Astrocyte (in vitro differentiated cells and primary cell): ENCODE measurements at places on chromosomes 5 and 9.

DNA sequence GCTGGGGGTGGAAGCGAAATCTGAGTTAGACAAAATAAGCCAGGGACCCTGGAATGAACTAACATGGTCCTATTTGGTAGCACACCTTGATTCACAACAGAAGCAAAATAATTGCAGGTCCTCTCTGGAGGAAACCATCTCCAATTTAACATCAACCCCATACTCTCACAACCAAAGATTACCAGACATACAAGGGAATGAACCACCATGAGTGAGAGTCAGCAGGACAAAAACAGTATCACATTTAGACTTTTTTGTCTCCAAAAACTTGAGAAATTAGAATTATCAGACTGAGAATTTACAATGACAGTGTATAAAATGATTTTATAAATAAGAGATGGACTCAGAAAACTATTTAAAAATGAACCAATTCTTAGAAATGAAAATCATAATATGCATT, 21.1 kb downstream of the PPP1R2B start:
- DNase-seq, result no peak

DNA sequence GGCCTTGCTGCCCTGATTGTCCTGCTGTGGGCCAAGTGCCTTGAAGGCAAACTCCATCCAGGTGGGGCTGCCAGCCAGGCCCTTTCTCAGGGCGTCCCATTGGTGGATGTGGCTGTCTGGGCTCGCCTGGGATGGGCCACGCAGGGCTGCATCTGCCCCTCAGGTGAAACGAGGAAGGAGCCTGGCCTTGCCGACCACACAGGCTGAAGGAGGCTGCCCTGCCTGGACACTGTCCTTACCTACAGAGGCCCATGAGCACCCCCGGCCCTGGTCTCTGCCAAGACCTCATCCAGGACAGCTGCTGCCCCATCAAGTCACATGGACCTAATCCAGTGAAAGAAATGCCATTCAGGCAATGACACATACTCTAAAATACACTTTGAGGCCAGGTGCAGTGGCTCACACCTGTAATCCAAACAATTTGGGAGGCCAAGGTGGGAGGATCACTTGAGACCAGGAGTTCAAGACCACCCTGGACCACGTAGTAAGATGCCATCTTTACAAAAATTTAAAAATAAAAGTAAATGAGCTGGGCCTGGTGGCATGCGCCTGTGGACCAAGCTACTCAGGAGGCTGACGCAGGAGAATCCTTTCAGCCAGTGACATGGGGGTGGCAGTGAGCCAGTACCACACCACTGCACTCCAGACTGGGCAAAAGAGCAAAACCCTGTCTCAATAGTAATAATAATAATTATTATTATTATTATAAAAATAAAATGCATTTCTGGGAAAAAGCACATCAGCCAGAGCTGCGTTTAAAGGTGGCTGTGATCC, 33.9 kb downstream of the PNPLA7 start:
- DNase-seq, result no peak

DNA sequence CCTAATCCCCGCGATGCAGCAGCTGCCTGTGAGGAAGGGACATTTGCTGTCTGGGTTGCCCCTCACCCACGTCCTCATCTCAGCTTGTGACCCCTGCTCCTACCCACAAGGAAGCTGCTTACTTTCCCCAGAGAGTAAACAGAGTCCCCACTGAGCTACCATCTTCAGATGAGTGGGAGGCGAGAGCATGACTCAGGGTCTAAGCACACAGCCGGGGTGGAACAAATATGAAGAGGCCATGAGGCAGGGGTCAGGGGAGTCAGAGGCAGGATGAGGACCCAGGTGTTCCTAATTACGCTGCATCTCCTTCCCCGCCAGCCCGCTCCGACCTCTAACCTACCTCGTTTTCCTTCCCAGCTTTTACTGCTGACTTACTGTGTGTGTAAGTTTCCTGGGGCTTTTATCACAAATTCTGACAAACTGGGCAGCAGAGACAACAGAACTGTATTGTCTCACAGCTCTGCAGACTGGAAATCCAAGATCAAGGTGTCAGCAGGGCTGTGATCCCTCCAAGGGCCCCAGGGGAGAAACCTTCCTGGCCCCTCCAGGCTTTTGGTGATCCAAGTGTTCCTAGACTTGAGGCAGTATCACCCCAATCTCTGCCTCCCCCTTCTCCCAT, 94.0 kb upstream of the DNAH5 start:
- peak; percentile 89 for DNase-seq

DNA sequence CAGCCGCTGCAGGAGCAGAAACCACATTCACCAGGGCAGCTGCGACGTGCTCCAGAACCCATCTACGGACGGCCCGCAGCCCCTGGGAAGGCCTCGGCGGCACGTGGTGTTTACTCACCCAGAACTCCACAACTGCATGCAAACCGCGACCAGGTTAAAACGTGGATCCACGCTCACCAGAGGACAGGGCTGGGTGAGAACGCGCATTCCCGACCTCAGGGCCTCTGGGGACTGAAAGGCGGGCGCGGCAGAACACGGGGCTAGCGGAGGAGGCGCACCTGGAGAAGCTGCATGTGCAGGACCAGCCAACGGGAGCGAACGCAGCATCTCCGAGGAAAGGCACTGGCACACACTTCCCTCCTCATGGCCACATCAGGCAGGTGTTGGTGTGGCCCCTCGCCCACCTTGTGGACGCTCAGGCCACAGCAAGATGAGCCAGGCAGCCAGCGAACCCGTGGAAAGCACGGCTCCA, 24.0 kb upstream of the CAMSAP1 start:
- DNase-seq, result no peak

GRCh38 chr5:102956599-102956998, 163.3 kb downstream of the GIN1 start:
- no peak for DNase-seq

GRCh38 chr5:106521701-106522100, 1149.0 kb downstream of the EFNA5 start:
- DNase-seq, result peak; percentile 71

DNA sequence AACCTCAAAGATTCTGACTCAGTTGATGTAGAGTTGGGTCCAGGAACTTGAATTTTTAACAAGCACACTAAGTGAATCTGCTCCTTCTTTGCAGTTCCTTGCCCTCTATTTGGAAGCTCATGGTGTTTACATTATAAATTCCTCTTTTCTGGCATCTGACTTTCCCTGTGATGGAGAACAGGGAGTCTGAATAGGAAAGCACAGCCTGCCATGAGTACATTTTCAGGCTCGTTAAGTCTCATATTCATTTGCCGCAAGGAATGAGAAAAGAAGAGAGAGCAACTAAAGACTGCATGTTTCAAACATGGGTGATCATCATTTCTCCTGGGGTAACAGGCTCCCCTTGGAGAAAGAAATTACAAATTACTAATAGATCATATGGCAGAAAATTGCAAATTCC, 468.1 kb upstream of the DMAC1 start:
- no peak for DNase-seq

DNA sequence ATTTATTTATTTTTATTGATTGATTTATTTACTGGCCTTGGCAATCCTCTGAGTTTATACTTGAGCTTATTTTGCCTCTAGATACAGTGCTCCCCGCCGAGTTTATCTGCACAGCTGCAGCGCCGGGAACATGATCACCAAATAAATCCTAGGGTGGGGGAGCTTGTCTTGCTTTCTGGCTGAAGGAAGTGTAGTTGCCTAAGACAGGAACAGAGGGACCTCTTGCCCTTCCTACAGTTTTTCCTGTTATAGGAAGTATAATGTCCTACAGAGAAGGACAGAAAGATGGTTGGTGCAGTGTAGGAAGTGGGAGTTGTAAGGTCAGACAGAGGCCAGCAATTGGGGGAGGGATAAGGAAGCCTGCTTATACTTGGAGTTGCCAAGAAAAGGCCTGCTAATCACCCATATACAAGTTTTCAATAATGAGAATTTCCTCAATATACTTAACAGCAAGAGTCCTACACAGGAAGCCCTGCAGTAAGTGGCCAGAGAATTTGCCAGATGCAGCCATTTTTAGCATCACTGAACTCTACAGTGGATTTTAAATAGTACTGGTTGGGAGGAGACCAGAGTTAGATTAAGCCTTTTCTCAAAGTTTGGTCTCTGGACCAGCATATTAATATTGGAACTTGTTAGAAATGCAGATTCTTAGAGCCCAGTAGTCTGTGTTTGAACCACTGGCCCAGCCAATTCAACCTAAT, 7.7 kb downstream of the AOPEP start:
- no peak for DNase-seq

DNA sequence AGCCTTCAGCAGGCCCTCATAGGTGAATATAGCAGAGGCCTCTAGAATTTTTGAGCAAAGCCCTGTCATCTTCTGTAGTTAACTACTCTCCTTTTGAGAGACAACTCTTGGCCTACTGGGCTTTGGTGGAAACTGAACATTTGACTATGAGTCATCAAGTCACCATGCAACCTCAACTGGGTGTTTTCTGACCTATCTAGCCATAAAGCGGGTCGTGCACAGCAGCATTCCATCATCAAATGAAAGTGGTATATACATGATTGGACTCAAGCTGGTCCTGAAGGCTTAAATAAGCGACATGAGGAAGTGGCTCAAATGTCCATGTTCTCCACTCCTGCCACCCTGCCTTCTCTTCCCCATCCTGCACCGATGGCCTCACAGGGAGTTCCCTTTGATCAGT, 1115.5 kb downstream of the TAF11L14 start:
- DNase-seq, result no peak

GRCh38 chr5:133398646-133399101, 213.7 kb downstream of the FSTL4 start:
- no peak for DNase-seq

- no peak for DNase-seq
Measured at GRCh38 chr9:105672711-105673234, 10.5 kb downstream of the TAL2 start.

DNA sequence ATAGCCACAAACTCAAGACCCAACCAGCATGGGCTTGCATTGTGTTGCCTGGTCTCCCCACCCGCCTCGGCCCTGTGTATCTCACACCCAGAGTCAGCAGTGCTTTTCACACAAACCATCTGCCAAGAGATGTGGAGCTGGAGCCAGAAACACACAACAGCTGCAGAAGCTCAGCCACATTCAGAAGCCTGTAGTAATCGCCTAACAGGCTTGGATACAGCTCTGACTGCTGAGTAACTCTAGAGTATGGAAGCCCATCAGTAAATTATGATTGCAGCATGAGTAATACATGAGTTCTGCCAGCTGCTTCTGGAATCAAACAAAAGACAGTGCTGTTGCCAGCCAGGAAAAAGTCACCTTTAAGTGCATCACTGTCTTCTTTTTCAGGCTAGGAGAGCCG, 16.0 kb downstream of the TEK start:
- DNase-seq, result peak; percentile 99

- no peak for DNase-seq
Measured at GRCh38 chr9:97593960-97594359, 39.2 kb downstream of the TSTD2 start.

DNA sequence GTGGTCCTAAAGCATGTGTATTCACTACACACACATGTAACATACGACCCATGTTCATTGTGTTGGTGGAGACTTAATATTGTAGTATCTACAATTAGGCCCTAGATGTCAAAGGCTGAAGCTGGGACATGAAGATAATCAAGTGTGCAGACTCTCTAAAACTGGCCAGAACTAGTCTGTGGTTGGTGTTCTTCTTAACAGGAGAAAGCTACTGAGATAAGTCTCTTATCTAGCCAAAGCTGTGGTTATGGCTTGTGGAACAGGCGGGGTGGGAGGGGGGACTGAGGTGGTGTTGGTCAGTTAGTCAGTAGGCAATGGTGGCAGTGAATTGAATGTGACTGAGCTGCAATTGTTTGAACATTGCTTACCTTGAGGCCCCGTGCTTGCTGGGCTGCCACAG, 112.7 kb upstream of the SLC24A2 start:
- no peak for DNase-seq

GRCh38 chr5:159420940-159421339, 90.7 kb upstream of the IL12B start:
- DNase-seq, result no peak

- no peak for DNase-seq
Measured at GRCh38 chr5:150121448-150122157, 34.0 kb downstream of the PDGFRB start.

GRCh38 chr9:110257097-110257841, 962 bp upstream of the TXN start:
- DNase-seq, result peak; percentile 16

- DNase-seq, result no peak
Measured at GRCh38 chr5:177131352-177132135, 2.0 kb upstream of the NSD1 start.
